ENCODE measurements at places on chromosomes 16 and 17.

- DNase-seq, result no peak
Observed at GRCh38 chr17:30396129-30396528, 17.4 kb downstream of the CPD start.

DNA sequence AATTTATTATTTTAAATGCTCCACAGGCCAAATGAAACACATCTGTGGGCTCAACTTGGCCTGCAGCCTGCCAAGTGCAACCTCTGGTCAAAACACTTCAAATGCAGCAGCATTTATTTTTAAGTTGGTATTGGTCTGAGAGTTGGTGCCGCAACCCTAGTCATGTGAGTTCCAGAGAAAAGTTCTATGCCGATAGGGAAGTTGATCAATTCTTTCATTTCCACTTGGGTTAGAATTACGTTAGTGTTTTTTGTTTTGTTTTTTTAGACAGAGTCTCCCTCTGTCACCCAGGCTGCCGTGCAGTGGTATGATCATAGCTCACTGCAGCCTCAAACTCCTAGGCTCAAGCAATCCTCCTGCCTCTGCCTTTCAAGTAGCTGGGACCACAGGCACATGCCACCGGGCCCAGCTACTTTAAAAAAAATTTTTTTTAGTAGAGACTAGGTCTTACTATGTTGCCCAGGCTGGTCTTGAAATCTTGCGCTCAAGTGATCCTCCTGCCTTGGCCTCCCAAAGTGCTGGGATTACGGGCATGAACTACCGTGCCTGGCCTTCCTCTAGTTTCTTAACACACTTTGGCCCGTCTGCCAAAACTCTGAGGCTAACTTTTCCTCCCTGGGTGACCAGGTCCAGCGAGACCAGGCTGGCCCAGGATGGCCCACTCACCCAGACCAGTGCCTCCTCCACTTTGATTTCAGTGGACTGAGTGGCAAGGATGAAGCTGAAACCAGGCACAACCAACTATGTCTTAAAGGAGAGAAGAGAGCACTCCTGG is 221.1 kb downstream of the MRTFB start:
- no peak for DNase-seq

- no peak for DNase-seq
Observed at GRCh38 chr17:59696682-59697277, 10.4 kb downstream of the PTRH2 start.

DNA sequence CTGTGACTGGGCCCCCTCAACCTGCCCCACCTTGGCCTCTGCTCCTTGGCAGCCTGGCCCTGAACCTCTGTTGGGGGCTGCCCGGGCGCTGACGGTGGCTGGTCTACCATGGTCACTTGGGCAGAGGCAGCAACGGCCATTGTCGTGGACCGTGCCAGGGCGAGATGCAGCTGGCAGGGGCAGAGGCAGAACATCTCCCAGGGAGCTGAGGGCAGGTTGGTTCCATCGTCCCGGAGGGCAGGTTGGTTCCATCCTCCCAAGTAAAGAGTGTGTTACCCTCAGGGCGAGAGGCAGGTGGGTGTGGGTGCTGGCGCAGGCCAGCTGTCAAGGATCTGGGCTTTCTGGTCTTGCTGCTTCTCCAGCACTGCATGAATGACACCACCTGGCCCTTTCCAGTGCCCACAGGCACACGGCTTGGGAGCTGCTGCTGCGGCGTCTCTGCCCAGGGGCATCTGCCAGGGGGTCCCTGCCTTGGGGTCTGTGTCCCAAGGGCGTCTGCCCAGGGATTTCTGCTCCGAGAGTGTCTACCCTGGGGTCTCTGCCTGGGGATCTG is 12.0 kb downstream of the ACSF3 start:
- no peak for DNase-seq

GRCh38 chr16:56041556-56042140 is 149.6 kb upstream of the GNAO1 start:
- no peak for DNase-seq

- no peak for DNase-seq
Observed at GRCh38 chr17:17696085-17696484, 14.8 kb downstream of the RAI1 start.

- DNase-seq, result peak; percentile 25
Observed at GRCh38 chr17:82734987-82735866, at the start of gene FN3K. TSS of gene FN3K (plus strand) at chr17:82735615. CDS start at chr17:82735637, 22 bp downstream.

DNA sequence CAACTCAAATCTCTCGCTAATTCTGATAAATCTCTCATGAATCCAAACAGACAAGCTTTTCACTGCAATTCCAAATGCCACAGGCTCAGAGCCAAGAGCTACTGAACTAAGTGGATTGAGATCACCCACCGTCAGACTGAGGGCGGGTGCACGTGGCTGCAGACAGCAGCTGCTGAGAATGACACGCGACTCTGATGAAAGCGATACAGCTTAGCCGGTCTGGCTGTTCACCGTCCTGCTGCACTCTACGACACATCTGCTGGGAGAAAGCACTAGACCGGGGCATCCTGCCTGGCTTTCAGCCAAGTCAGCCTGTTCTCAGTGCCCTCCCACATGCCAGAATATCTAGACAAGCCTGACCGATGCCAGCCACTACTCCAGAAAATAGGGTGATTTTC is 42.6 kb downstream of the KLHDC4 start:
- DNase-seq, result no peak

DNA sequence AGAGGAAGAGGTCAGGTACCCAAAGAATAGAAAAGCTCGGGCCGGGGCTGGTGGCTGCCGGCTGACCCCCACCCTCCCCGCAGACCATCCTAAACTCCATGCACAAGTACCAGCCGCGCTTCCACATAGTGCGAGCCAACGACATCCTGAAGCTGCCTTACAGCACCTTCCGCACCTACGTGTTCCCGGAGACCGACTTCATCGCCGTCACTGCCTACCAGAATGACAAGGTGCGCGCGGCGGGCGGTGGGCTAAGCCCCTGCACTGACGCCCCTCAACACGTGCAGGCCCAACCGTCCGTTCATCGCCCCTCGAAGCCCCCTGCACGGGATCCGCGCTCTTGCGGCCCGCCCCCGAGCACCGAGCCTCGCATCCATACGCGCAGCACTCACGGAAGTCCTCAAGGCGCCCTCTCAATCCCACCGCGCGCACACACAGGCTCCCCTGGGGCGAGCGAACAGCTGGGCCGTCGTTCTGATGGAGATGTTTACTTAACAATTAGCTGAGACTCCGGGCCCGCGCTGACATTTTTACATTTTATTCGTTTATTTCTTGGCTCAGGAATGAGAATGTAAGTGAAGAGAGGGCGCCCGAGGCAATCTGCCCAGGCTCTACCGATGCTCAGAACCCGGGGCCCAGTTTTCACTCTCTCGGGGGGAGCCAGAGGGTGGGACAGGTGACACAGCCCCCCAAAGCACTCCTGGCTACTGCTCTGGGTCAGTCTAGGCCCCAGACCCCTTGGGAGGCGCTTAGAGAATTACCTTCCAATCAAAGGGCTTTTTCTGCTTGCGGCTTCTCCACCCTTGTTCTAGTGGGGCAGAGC is 3.5 kb downstream of the TBX2 start:
- no peak for DNase-seq

DNA sequence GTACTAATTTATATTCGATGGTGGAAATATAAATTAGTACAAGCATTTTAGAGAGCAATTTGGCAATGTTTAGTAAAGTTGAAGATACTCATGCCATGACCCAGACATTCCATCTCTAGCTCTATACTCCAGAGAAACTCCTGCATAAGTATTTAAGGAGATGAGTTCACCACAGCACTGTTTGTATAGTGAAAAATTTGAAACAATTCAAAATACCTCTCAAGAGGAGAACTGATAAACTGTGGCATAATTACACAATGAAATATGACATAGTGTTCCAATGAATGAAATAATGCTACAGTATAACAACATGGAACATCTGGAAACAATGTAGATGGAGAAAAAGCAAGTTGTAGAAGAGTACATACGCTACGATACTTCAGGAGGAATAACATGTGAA is 48.6 kb upstream of the IRX3 start:
- no peak for DNase-seq

- peak; percentile 20 for DNase-seq
Observed at GRCh38 chr17:78925234-78925633, at the start of gene TIMP2. TSS of gene TIMP2 (minus strand) at chr17:78925387. CDS start at chr17:78925088, 299 bp downstream.

- DNase-seq, result no peak
Observed at GRCh38 chr17:27247071-27247957, 46.6 kb upstream of the WSB1 start.

GRCh38 chr17:44899074-44899782 is at the start of gene EFTUD2:
TSS of gene EFTUD2 (minus strand) at chr17:44899445. CDS start at chr17:44894521, 4,924 bp downstream.
- peak; percentile 91 for DNase-seq

DNA sequence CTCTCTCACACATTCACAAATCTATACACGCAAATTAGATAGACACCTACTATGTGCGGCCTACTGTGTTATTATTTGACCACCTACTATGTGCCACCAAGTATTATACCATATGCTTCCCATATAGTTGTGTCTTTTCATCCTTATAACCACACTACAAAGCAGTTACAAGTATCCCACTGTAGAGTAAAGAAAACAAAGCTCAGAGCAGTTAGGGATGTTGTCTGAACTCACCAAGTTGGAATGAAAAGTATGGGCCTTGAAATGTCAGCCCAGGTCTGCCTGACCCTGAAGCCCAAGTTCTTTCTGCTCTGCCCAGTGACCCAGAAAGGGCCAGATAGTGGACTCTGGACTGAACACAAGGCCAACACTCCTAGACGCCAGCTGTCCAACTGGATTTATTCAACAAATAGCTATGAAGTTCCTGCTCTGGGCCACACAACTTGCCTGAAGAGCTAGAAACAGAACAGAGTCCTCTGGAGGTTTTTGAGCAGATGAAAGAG is 8.5 kb downstream of the KRT37 start:
- DNase-seq, result no peak

DNA sequence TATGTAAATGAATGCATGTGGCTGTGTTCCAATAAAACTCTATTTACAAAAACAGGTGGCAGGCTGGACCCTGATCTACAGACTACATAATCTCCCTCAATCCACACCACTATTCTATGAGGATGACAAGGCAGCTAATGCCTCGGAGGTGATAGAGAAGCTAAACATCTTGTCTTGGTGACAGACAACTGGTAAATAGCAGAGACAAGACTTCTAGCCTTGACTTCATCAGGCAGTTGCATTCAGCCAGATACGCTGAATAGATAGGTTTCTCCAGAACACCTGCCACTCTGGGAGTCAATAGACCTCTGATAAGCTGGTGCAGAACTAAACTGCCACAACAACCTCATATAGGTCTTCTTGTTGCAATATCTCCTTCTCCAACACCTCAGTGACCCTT is 3.3 kb downstream of the ATPAF2 start:
- DNase-seq, result no peak

GRCh38 chr17:42772945-42773289 is 332 bp upstream of the VPS25 start:
- DNase-seq, result no peak

DNA sequence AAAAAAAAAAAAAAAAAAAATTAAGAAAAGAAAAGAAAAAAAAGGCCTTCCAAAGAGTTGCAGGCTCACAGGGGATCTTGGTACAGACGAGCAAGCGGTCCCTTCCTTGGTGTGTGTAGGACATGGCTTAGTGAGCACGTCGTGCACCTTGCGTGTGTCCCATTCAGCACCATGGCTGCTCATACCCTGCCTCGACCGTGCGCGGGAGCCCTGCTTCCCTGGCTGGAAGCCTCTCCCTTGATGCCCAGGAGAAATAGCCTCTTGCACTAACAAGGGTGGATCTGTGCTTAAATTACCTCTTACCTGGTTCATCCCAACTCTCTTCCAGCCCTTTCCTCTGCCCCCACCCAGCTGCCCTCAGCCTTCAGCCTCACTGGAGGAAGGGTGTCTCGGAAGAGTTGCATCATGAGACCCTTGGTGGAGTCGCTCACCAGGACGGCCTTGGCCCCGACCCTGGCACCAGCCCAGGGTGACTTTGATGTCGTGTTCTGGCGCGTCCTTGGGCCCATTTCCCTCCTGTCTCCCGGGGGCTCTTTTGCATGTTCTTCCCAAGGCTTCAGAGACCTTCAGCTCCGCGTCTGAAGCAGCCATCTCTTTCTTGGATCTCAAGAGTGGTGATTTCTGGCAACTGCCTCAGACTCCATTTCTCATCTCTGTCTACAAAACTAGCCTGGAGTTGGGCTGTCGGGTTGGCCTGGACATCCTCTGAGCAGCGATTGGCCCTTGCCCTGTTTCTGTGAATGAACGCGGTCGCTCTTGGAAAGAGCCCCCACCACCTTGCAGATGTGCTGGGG is 127.2 kb downstream of the CMIP start:
- no peak for DNase-seq

- no peak for DNase-seq
Observed at GRCh38 chr17:40557531-40558299, 7.6 kb downstream of the CCR7 start.

- no peak for DNase-seq
Observed at GRCh38 chr17:48490451-48490892, 40.3 kb downstream of the HOXB1 start.

GRCh38 chr17:74603746-74604145 is 11.7 kb upstream of the CD300LD start:
- DNase-seq, result no peak

DNA sequence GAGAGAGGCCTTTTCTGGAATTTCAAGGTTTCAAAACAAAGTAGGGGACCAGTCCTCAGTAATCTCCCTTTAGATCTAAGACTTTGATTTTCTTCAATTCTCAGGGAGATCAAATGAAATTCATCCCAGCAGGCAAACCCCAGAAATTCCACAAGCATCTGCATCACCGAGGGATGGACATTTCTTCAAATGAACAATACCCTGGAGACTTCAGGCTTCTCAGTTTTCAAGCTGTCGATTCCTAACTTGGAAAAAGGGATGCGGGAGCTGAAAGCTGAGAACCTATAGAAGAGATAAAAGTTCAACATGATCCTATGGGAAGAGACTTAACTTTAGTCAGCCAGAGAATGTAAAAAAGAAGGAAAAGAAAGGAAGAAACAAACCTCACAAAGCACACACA is 296.9 kb upstream of the CDH5 start:
- no peak for DNase-seq

- no peak for DNase-seq
Observed at GRCh38 chr16:48330841-48331192, 54.4 kb downstream of the SIAH1 start.

DNA sequence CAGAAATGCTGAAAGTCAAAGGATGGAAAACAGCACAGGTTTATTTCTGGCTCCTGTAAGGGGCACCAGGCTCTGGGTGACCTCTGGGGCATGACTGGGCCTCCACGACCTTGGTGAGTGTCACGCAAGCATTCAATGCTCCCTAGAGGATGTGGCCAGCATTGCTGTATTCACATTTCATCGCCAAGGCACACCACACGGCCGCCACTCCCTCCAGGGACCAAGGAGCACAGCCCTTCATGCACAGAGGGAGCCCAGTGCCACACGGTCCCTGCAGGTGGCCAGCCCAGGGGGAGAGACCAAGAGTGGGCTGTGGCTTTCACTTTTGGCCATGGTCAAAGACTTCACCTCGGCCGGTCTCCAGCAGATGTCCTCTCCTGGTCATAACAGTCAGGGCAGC is 137.4 kb upstream of the TNRC6C start:
- DNase-seq, result no peak
